Lower leg skin (tissue), 4 donors: ENCODE measurements at places on chromosomes 4 and X.
A peak's percentile ranks its signal among the peaks of the same experiment; 100 is the strongest.

DNA sequence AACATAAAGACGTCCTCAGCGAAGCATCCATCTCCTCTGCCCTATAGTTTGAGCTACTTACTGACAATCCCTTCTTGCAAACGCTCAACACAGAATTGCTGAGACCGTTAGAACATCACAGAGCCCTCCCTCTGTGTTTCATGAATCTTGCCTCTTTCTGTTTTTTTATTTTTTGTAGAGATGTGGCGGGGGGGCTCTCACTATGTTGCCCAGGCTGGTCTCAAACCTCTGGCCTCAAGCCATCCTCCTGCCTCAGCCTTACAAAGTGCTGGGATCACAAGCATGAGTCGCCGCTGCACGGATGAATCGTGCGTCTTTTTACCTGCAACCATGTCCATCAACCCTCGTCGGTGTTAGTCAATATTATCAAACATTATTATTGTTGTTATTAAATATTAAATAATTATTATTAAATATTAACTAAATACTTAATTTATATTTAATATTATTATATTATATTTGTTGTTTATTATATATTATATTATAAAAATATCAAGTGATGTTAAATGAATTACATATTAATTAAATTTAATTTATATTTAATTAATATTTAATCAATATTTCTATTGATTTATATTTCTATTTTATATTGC, 200.7 kb downstream of the CRLF2 start:
- DNase-seq = peak; percentile 67

- no peak for DNase-seq
These were observed 16.8 kb upstream of the GPR82 start for GRCh38 chrX:41707218-41707617.

GRCh38 chrX:104565791-104566680, at the start of gene IL1RAPL2:
TSS of gene IL1RAPL2 (plus strand) at chrX:104566199.
- DNase-seq = no peak

GRCh38 chrX:68686097-68686977, 38.9 kb downstream of the STARD8 start:
- DNase-seq = no peak

GRCh38 chrX:43467608-43468234, 188.4 kb upstream of the MAOA start:
- DNase-seq = no peak

DNA sequence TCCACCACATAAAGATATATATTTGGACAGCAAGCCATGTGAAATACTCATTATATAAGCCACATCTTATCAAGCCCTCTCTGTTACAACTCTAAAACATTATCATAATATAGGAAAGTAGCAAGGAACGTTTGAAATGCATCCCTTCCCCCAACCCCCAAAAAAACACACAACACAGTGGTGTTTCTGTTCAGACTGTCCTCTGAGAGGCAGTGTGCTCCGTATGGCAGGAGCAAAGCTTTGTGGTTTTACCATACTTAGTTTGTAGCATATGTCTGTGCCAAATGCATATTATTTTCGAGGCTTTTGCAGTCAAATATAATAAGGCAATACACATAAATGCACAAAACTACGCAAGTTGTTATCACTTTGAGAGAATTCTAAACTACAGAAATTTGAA, 194.2 kb downstream of the RAPGEF2 start:
- DNase-seq = no peak

DNA sequence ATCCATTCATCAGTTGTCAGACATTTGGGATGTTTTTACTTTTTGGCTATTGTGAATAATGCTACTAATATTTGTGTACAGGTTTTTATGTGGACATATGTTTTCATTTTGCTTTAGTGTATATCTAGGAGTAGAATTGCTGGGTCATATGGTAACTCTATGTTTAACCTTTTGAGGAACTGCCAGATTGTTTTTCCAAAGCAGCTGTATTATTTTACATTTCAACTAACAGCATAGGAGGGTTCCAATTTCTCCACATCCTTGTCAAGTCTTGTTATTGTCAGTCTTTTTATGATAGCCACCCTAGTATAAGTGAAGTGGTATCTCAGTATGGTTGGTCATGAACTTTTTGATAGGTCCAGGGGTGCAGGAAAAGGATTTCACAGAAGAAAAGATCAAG, 114.5 kb upstream of the FAM9C start:
- DNase-seq = no peak

DNA sequence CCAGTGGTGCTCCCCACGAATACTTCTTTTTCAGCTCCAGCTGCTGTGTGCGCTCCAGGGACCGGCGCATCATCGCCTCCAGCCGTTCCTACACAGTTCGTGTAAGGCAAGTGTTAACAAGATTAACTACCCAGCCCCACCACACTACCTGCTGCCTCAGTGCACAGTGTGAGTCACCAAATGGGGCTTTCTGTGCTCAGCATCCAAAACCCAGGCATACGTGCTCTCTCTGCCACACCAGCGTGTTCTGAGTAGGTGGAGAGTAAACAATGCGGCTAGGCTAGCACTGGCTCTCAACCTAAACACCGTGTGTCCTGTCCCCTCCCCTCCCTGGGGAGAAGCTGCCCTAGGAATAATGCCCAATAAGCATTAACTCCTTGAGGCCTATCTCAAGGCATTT, 60.0 kb downstream of the MAP7D2 start:
- no peak for DNase-seq

- no peak for DNase-seq
These were observed 122.4 kb downstream of the C4orf33 start for GRCh38 chr4:129218360-129218759.

DNA sequence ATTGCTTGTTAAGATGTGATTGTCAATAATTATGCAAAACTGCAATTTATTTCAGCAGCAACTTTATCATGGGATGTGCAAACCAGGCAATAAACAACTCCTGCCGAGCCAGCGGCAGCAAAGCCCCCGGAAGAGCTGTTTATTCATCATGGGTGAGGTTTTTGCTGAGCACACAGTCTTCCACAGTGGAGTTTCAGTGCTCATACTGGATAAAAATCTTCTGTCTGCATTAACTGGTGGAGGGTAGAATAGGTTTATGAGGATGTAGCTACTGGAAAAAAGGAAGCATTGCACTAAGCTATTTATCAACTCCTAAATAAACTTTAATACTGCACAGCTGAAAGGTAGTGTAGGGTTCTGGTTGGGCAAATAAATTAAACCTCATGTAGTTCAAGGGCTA, 557.4 kb upstream of the FTHL17 start:
- DNase-seq = no peak

- no peak for DNase-seq
These were observed 138.8 kb upstream of the MSX1 start for GRCh38 chr4:4720646-4721045.

GRCh38 chr4:139416073-139416673, 37.7 kb upstream of the RAB33B start:
- no peak for DNase-seq

DNA sequence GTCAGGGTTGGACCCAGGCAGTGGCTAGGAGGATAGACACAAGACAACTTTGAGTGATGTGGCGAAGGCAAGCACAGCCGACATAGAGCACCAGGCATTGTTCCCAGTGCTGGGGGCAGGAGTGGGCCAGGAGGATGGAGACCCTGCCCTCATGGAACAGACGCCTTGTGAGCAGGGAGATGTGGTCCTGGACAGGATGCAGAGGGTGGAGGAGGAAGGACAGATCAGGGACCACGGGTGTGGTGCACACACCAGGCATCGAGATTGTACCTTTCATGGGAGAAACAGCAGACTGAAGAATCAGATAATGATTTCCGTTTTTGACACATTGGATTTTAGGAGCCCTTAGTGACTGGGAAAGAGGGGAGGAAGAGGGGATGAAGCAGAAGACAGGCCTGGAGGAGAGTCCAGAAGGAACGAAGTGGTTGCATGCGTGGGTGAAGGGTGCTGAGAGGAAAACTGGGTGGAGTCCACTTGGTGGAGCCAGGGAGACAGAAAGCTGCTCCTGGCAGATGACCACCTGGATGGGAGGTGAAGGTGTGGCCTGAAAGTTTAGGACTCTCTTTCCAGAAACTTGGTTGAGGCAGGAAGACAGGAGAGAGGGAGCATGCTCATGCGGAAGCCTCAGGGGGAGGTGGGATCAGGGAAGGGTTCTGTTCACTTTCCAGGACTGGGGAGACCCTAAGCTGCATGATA, 27.9 kb upstream of the MAP3K15 start:
- DNase-seq = no peak

DNA sequence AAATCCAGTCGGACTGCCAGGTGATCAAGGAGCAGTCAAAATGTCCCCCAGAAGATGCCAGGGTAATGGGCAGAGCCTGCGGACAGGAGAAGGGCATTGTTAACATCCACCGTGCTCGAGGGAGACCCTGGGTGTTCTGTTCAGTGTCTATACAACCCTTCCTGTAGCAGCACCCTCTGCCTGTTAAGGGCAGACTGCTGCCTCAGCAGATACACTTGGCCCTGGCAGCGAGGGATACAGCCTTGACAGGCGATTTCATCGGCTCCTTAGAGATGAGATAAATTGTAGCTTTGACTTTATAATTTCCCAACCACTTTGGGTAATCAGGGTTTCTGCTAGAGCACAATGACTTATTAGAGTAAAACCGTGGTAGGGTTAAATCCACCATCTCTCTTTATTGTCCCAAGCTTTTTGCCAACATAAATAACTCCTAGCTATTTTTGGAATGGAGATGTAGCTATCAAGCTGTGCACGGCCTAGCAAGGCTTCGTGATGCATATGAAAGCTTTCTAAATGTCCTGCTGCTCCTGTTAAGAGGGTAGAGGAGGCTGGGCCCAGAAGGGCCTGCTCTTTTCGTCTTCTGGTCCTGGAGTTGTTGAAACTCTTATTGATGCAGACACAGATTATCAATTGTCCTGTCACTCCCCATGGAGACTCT, 195.9 kb downstream of the CPEB2 start:
- no peak for DNase-seq

DNA sequence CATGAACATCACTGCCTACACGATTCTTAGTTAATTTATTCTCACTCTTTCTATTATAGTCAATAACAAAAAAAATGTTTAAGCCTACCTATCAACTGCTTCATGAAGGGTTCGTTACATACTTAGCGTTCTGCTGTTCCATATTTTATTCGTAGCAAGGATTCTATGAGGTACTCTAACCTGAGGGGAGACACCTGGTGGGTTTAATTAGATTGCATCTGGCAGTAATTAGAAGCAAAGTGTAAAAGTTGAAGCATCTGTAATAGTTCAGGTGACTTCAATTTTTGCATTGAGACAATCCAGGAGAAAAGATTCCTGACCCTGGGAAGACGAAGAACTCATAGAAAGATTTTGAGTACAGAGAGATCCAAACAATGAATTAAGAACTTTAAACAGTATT, 1655.8 kb upstream of the TENM3 start:
- no peak for DNase-seq

DNA sequence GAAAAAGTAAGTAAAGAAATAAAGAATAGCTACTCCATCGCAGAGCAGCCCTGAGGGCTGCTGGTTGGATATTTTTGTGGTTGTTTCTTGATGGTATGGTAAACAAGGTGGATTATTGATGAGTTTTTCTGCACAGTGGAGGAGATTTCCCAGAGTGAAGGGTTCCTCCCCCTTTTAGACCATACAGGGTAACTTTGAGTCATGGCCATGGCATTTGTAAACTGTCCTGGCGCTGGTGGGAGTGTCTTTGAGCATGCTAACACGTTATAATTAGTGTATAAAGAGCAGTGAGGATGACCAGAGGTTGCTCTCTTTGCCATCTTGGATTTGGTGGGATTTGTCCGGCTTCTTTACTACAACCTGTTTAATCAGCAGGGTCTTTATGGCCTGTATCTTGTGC, 128.2 kb downstream of the ASMT start:
- no peak for DNase-seq

GRCh38 chrX:46642145-46642544, 68.6 kb downstream of the CHST7 start:
- DNase-seq = no peak

- DNase-seq = no peak
These were observed 593.0 kb upstream of the TENM3 start for GRCh38 chr4:181650033-181650825.

- no peak for DNase-seq
These were observed 16.2 kb downstream of the PRKX start for GRCh38 chrX:3697220-3697684.

DNA sequence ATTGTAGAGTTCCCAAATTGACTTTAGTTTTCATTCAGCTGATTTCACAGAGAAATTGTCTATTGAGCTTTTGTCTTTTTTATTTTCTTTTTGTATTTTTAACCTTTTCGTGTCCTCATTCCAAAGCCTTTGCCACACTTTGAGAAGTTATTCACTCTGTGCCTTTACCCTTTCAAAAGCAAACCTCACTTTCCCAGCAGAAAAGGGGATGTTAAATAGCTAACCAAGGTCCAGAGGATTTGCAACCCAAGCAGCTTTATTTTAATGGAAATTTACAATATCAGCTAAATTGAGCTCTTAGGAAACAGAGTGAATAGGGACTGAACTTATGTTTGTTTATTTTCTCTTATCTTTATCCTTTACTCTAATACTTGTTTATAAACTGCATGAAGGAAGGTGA, 428.8 kb downstream of the PCDH7 start:
- no peak for DNase-seq

GRCh38 chr4:1575418-1576303, 108.5 kb downstream of the FAM53A start:
- DNase-seq = no peak

DNA sequence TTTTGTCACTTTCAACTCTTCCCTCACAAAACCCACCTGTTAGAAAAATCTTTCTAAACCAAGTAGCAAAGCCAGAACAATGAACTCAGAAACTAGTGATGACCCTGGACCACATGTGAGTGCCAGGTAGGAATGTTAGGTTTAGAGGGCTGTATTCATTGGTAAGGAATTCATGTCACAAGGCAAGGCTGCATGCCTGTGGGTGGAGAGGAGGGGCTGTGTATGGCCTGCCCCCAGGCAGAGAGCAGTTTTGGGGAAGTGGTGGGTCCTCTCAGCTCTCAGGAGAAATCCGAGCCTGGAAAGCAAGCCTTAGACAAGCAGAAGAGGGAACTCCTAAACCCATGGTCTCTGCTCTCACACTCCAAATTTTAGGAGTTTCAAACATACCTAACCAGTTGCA, 2.4 kb downstream of the RNF175 start:
- no peak for DNase-seq

- no peak for DNase-seq
These were observed 27.7 kb upstream of the CEP135 start for GRCh38 chr4:55921093-55921492.

GRCh38 chr4:10144966-10145365, 28.4 kb upstream of the WDR1 start:
- DNase-seq = no peak

GRCh38 chrX:85196319-85196718, 47.3 kb downstream of the SATL1 start:
- DNase-seq = no peak

- no peak for DNase-seq
These were observed 7.0 kb downstream of the SH3BGRL start for GRCh38 chrX:81208916-81209315.

GRCh38 chrX:34839451-34839850, 103.1 kb upstream of the FAM47B start:
- DNase-seq = no peak

DNA sequence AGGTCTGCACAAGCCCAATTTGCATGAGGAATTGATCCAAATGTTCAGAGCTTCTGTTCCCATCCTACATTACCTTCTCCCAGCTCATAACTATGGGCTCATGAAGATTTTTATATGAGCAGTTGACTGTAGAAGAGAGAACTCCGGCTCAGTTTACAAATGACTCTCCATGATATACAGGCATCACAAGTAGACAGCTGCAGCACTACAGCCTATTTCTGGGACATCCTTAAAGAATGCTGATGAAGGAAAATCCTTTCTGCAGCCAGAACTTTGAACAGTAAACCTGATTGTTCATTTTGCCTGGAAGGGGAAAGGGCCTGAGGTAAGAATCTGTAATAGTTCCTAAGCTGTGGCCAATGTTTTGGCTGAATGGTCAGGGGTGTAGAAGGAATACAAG, 174.1 kb upstream of the CXCL13 start:
- DNase-seq = no peak

GRCh38 chrX:49919617-49920016, 2.8 kb upstream of the CLCN5 start:
- DNase-seq = peak; percentile 13
